ENCODE measurements at places on chromosomes 1 and 21.

GRCh38 chr1:115975569-115976061 lies 698 bp upstream of the SLC22A15 start:
- no peak for DNase-seq

GRCh38 chr1:178921499-178921898 lies 50.6 kb upstream of the ANGPTL1 start:
- DNase-seq, result no peak

GRCh38 chr1:199545780-199546179 lies 481.7 kb upstream of the NR5A2 start:
- DNase-seq, result no peak

- DNase-seq, result no peak
These were observed 40.2 kb downstream of the SUSD4 start for GRCh38 chr1:223323491-223324484.

DNA sequence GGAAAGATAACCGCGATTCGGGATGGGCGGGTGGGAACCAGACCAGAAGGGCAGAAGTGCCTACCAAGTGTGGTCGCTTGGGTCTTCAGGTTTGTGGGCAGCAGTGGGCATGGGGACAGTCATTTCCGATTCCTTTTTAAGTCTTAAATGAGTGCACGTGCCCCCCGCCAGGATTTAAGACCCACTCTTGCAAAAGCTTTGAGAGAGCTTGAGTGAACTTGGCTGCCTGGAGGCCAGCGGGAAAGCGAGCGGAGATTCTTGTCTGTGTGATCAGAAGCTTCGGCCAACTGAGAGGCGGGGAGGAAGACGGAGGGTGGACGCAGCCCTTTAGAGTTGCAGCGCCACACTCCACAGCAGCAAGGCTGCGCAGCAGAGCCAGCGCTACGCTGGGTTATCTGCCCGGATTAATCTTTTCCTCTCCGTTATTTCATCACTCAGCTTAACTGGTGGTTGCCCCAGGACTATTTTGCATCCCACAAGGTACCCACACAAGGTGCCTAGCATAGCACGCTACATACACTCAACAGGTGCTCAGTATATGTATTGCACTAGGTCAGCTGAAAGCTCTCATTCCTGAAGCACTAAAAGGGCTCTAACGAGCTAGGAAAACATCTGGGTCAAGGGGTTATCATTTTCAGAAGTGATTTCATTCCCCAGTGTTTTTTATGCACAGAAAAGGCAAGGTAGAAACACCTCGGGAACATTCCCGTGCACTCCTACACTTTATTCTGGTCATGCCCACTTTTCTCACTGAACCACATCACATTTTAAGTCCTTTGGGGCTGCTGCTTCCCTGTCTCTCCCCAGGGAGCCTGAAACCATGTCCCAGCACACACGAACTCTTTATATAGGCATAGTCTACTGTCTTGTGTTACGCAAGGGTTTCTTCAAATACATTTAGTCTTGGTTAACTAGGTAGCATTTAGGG lies 1.5 kb upstream of the BATF3 start:
- DNase-seq, result peak; percentile 74

GRCh38 chr1:51663721-51664120 lies 46.8 kb downstream of the OSBPL9 start:
- no peak for DNase-seq

- peak; percentile 79 for DNase-seq
These were observed 80.3 kb downstream of the TTC3 start for GRCh38 chr21:37153196-37153934.

DNA sequence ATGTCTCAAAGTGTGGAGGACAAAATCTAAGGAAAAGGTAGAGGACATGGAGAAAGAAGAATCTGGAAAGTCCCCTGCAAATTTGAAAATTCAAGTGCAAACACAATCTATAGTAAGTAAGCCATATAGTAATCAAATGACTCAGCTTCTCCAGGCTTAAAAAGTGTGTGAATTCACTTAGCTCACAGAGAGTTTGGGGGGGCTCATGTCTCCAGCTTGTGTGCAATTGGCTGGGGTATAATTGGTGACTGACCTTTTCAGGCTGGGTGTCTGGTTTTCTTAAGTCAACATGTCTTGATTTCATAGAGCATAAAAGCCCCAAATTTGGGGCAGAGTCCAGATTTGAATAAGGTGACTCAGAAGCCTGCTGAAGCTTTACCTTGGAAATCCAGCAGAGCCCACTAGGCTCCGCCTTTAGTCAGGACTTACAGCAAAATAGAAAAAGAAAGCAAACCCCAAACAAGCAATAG lies 8.6 kb downstream of the CLDN14 start:
- DNase-seq, result no peak

DNA sequence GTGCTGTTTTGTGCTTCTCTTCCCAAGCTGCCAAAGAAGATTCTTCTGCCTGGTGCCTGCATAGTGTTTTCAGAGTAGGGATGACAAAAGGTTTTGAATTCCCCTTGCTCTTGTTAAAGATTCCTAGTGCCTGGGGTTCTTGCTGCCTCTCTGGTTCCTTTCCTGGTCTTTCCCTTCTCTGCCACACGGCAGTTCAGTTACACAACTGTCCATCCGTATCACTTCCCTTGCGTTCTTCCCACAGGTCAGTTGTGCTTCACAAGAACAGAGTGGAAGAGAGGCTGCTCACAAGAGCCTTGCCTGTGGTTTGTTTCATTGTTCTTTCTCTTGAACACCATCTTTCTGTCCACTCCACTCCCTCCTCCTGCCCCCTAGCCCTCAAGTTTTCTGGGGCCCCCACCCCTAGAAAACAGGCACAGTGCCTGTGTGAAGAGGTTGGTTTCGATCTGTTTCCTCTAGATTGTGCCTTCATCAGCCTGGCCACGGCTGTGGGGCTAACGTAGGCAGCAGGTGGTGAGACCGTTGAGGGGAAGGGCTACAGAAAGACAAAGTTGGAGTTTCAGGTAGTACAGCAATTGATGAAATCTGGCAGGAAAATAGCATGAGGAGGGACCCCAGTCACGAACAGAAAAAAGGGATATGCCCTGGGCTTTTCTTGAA lies 5.8 kb downstream of the VASH2 start:
- DNase-seq, result no peak

- no peak for DNase-seq
These were observed 27.7 kb downstream of the TNFRSF9 start for GRCh38 chr1:7912743-7913557.

- DNase-seq, result no peak
These were observed 19.9 kb downstream of the TMPRSS2 start for GRCh38 chr21:41488080-41488479.

DNA sequence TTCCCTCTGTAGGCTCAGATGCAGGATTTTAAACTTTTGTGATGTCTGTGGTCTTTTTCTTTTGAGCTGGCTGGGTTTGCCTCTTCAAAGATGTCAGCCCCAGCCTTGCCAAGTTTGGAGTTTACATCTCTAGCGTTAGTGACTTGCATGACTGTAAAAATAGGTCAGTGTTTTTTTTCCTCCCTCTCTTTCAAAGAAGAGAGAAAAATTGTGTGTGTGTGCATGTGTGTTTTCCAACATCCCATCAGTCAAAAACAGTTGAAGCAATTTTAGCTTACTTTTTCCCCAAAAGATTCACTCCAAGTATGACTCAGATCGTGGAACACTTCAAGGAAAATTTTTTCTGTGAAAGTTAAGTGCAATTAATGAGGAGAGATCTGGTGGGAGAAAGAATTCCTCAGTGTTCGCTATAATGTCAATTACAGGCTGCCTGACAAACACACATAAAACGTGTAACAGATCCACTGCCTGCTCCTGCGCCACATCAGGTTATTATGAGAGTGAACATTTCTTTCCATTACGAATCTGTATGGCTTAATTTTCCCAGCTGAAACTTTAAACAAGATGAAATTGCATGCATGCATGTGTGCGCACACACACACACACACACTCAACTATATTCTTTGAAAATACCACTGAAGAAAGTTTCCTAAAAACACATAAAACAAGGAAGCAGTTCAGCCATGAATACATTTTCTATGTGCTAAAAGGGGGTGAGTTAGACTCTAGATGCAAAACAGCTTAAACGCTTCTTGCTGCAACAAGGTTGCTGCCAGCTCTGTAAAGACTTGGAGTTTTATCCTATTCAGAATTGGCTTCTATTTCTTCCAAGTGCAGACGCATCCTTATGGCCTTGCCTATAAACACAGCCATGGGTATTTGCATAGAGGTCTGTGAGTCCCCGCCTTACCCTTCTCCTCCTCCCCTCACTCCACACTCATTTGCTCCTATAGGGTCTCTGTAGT lies 55.5 kb downstream of the TLR5 start:
- DNase-seq, result no peak

- peak; percentile 23 for DNase-seq
These were observed 332.7 kb downstream of the CHRM3 start for GRCh38 chr1:239718997-239719628.

DNA sequence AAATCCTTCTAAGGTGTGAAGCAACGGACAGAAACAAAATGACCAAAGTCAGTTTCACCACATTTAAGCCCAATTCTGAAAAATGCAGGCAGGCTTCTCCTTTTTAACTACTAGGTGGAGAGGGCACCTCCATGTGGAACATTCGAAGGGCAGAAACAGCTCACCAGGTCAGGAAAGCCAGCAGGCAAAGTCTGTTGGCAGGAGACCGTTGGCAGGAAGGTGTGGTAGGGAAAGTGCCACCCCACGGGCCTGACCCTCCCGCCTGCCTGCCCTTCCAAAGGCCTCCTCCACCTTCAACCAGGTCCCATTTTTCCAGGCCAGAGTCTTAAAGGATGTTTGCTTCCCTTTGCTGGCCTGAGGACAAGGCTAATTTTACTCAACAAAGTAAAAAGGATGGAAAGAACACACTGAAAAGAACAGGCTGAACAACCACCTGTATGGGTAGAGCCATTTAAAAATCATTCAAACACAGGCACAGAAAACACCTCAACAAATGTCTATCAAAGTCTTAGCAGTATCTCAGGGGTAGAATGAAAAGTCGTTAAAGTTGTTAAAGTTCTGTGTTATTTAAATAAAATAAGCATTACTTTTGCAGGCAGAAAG lies 26.4 kb downstream of the CAPZB start:
- no peak for DNase-seq

DNA sequence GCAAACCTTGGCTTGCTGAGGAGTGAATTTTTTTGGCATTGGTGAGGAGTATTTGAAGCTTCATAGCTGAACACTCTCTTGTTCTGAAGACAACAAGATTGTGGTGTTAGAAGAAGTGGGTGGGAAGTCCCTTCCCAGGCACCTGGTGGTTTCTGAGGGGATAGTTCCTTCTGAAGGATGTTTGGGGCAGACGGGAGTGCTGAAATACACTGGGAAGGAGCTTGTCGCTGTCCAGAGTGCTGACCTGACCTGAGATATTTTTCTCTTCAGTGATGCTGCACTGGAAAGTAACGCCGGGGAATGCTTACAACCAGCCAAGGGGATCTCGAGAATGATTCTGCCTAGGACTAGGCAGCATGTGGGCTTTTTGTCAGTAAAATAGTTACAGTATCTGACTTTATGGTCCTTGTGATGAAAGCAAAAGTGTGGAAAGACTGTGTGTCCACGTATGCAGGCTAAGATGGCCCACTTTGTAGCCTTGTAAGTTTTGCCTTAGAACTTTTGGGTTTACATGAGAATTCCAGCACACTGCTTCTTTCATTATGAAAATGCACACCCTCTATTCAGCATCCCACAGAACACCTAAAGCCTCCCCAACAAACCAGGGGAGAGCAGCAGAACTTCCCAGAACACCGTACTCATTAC lies 33.1 kb upstream of the NFASC start:
- DNase-seq, result peak; percentile 52

- no peak for DNase-seq
These were observed 8.0 kb downstream of the DHX9 start for GRCh38 chr1:182847105-182847504.

GRCh38 chr1:225517697-225518096 lies 89.9 kb upstream of the LBR start:
- no peak for DNase-seq

- peak; percentile 82 for DNase-seq
These were observed 36.6 kb upstream of the HMGN1 start for GRCh38 chr21:39385299-39386145.

DNA sequence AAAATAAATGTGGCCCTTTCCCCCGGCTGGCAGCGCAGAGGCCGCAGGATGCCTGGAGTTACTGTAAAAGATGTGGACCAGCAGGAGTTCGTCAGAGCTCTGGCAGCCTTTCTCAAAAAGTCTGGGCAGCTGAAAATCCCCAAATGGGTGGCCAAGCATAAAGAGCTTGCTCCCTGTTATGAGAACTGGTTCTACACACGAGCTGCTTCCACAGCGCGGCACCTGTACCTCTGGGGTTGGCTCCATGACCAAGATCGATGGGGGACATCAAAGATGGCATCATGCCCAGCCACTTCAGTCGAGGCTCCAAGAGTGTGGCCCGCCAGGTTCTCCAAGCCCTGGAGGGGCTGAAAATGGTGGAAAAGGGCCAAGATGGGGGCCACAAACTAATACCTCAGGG lies 95.9 kb downstream of the LRIG2 start:
- no peak for DNase-seq

- DNase-seq, result peak; percentile 37
These were observed 110.2 kb downstream of the NAV1 start for GRCh38 chr1:201648907-201649721.

DNA sequence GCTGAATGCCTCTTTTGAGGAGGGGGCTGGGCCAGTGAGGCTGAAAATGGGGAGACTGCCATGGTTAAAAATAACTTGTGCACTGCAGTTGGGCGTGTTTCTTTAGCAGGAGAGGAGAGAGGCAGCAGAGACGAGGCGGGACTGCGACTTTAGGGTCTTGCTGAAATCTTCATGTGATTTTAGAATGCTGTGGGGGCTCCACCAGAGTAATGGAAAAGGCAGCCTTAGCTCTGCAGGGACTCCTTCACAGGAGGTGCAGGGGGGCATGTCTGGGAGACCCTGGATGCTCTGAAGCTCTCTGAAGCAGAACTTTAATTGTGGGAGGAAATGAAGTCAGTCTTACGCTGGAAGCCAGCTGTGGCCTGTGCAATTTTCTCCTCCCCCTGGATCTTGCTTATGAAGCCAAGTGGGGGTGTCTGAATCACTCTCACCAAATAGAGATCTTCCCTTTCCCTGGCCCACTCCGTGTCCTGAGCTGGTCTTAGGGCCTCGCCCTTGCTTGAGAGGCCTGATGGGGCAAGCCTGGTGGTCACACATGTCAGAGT lies 60.8 kb downstream of the NDUFS5 start:
- DNase-seq, result peak; percentile 61

DNA sequence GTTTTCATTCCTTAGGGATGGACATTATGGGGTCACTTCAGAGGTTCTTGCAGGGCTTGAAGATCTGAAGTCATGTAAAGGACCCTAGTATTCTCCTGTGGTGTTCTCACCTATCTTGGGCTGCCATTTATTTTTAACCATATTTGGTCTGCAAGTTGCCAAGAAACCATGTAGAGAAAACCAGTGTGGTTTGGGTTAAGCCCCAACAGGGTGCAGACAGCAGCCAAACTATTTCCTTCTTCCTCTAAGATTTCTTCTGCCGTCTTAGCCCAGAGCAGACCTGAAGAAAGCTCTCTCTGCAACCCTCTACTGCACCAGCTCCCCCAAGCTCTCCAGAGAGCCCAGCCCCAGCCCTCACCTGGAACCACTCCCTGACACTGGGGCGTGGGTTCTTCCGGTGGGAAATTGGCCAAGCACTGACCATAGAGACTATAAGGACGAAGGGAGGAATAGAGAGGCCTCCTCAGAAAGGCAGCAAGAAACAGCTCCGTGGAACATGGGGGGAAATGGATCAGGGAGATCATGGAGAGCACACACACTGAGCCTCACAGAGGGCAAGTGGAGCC lies 136.6 kb downstream of the SYF2 start:
- DNase-seq, result no peak

- DNase-seq, result no peak
These were observed 20.8 kb upstream of the SAMSN1 start for GRCh38 chr21:14566894-14567293.
